Cardiac muscle cell (in vitro differentiated cells and primary cell): ENCODE measurements at places on chromosomes 7 and 10. TPM values are rescaled to one million over a fixed set of nuclear protein-coding genes. Genes with fewer than 3 reads are reported as not detected.

DNA sequence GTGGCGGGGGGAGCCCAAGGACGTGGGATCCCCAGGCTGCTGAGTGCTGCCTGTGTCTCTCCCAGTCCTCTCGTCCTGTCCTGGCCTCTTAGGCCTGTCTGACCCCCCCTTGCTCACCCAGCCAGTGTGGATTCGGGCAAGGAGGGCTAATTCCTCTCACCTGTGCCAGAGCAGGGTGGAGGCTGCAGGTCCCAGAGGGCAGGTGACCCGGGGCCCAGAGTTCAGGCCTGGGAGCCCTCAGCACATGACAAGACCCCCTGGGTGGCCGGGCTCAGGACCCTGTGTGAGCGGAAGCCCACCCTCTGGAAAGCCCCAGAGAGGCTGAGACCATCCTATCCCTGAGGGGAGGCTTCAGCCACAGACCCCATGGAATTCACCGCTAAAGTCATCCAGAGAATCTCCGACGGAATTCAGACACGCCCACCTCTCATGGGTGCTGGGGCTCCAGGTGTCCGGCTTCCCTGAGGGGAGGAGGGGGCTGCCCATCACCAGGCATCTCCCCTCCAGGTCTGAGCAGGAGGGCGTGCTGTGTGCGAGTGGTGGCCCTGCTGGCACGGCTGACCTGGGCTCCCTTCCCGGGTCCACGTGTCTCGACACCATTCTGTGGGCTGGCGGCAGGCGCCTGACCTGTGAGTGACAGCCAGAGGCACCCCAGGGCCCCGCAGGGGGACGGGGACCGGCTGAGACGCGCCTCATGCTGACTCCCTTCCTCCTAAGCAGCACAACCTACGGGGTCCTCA is 5.0 kb downstream of the KNDC1 start:
- no peak overlapping the region for H3K27ac ChIP-seq
- no peaks in the 10 kb centered on the region for H3K36me3 ChIP-seq
- DNase-seq: no peak
- H3K4me3 ChIP-seq: no peak overlapping the region

DNA sequence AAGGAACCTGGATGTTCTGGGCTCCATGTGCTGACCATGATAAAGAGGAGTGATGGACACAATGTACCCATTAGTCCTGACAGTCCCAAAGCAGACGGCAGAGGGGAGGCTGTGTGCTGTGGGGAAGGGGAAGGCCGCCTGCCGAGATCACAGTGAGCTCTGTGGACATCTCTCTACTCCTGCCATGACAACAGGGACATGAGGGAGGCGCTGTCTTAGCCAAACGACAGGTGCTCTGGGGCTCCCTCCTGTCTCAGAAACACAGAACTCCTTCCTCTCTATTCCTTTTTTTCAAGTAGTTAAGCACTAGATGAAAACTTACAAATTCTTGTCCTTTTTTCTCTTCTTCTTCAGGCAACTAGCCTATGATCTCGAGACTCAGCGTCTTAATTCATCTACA is 113.1 kb downstream of the RNF32 start:
- H3K27me3 ChIP-seq: no peaks in the 10 kb centered on the region
- H3K27ac ChIP-seq: peak overlapping the region; percentile 73
- H3K36me3 ChIP-seq: peaks cover 11% of the 10 kb centered on the region
- H3K4me1 ChIP-seq: peaks cover 10% of the 10 kb centered on the region
- DNase-seq: no peak

GRCh38 chr7:78959477-78959876 is 494.0 kb downstream of the MAGI2 start:
- H3K4me3 ChIP-seq: no peak overlapping the region
- no peak for DNase-seq
- H3K27me3 ChIP-seq: no peaks in the 10 kb centered on the region

DNA sequence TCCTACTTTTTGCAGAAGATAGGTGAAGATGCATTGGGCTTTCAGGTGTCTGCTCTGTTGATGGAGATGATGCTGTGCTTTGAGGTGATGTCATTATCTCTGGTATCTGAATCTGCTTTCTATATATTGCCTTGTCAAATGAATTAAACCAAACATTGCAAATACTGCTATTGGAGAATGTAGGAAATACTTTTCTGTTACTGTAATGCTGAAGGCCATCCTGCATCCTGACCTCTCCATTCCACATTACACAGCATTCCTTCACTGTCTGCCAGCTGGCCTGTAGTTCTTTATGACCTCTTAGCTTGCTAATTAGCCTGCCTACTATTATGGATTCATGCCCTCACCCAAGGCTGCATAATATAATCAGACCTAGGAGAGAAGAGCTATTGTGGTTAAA is 73.2 kb downstream of the VCL start:
- H3K4me3 ChIP-seq: no peak overlapping the region
- H3K27ac ChIP-seq: peak overlapping the region; percentile 37
- peaks cover 35% of the 10 kb centered on the region for H3K36me3 ChIP-seq
- peaks cover 6% of the 10 kb centered on the region for H3K4me1 ChIP-seq
- no peaks in the 10 kb centered on the region for H3K27me3 ChIP-seq
- peak; percentile 80 for DNase-seq

GRCh38 chr10:7419998-7420397 is 9.2 kb upstream of the SFMBT2 start:
- peaks cover 17% of the 10 kb centered on the region for H3K27me3 ChIP-seq
- no peak for DNase-seq
- H3K4me3 ChIP-seq: no peak overlapping the region

EPDR1 gene
- 51.9 and 78.6 TPM in 2 replicates for total RNA-seq

GRCh38 chr7:145534301-145534700 is 582.3 kb upstream of the CNTNAP2 start:
- H3K36me3 ChIP-seq: no peaks in the 10 kb centered on the region
- no peaks in the 10 kb centered on the region for H3K27me3 ChIP-seq
- no peak overlapping the region for H3K27ac ChIP-seq

GRCh38 chr10:10014846-10015245 is 1002.8 kb upstream of the CELF2 start:
- DNase-seq: no peak
- H3K4me3 ChIP-seq: no peak overlapping the region
- H3K36me3 ChIP-seq: no peaks in the 10 kb centered on the region
- H3K27ac ChIP-seq: no peak overlapping the region

DNA sequence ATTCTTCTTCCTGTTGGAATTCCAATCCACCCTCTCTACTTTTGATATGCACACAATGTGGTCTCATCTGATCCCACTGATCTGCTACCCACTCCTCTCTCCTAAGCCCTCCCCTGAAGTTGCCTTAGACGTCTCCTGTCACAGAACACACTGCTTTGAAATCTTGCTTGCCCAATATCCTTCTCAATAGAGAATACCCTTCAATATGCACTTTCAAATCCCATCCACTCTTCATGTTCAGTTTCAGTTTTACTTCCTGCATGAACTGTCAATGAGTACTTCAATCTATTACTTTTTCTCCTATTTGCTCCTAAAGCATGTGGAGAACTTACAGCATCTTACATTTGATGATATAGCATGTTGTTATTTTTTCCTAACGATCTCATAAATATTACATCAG is 93.5 kb downstream of the UPF2 start:
- no peaks in the 10 kb centered on the region for H3K27me3 ChIP-seq
- H3K36me3 ChIP-seq: no peaks in the 10 kb centered on the region
- H3K27ac ChIP-seq: peak overlapping the region; percentile 18
- peaks cover 29% of the 10 kb centered on the region for H3K4me1 ChIP-seq
- no peak for DNase-seq

DNA sequence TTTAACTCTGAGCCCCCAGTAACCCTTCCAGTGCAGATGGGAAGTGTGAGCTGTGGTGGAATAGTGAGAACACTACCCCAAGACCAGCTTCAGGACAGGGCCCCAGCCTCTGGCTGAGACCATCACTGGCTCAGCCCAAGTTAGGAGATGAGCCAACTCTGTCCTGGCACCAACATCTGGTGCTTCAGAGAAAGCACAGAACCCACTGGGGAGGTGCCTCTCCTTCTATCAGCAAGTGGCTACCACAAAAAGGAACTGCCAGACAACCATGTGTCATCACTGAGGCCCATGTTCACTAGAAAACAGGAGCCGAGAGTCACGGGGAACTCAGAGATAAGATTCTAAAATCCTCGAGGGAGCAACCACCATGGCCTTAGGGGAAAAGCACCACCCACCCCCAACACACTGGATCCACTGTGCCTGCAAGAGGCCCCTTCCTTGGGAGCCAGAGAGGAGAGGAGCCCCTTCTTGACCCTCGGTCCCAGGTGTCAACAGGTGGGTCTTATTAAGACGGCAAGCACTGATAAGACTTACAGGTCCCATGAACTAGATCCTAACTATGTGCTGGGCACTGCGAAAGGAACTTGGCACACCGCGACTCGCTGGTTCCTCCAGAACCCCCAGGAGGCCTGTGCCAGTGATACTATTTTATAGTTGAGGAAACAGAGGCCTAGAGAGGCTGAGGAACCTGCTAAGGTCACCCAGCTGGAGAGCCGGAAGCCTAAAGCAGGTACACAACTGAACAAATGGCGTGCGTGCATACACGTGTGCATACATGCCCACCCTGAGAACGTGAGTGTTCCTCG is 102.7 kb downstream of the FAM53B start:
- H3K27ac ChIP-seq: no peak overlapping the region
- peak; percentile 80 for DNase-seq
- H3K27me3 ChIP-seq: no peaks in the 10 kb centered on the region
- peaks cover 15% of the 10 kb centered on the region for H3K4me1 ChIP-seq
- H3K36me3 ChIP-seq: no peaks in the 10 kb centered on the region

DNA sequence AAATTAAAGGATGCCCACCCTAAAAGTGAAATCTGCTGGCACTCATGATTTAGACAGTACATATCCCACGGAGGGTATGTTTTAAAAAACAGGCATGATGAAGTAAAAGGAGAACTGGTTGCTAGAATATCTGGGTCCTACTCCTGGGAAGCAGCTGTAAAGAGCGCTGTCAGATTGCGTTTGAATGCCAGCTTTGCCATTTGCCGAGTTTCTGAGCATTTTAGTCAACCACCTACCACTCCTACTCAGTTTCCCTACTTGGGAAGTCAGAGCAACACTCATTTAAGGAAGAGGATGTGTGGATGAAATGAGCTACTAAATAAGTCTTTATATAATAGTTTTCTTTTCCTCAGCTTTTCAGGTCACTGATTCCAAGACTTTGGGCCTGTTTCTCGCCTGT is 1.1 kb upstream of the UMAD1 start:
- no peak for DNase-seq
- H3K27me3 ChIP-seq: no peaks in the 10 kb centered on the region
- H3K36me3 ChIP-seq: no peaks in the 10 kb centered on the region
- peaks cover 7% of the 10 kb centered on the region for H3K4me1 ChIP-seq
- H3K4me3 ChIP-seq: peak overlapping the region; percentile 60
- no peak overlapping the region for H3K27ac ChIP-seq

DNA sequence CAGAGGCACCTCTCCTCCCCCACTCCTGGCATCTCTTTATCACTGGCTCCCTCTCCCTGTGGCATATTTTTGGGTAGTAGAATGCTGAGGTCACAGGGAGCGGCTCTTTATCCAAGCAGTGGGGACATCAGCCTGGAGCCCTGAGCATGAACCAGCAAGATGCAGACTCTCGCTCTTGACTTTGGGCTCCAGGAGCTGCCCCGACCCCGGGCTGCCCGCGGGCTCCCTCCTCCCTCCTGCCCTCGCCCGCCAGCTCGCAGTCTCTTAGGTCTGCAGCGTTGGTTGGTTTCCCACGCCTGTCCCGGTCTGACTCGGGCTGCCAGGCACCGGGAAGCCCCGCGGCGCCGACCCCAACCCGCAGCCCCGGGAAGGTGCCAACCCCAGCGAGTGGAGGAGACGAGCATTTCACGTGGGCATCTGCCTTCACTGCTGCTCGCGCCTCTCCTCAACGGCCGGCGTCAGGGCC is 1.3 kb downstream of the INSYN2A start:
- peaks cover 68% of the 10 kb centered on the region for H3K27me3 ChIP-seq
- peak; percentile 7 for DNase-seq
- H3K4me3 ChIP-seq: peak overlapping the region; percentile 38
- peaks cover 11% of the 10 kb centered on the region for H3K4me1 ChIP-seq
- no peak overlapping the region for H3K27ac ChIP-seq

DNA sequence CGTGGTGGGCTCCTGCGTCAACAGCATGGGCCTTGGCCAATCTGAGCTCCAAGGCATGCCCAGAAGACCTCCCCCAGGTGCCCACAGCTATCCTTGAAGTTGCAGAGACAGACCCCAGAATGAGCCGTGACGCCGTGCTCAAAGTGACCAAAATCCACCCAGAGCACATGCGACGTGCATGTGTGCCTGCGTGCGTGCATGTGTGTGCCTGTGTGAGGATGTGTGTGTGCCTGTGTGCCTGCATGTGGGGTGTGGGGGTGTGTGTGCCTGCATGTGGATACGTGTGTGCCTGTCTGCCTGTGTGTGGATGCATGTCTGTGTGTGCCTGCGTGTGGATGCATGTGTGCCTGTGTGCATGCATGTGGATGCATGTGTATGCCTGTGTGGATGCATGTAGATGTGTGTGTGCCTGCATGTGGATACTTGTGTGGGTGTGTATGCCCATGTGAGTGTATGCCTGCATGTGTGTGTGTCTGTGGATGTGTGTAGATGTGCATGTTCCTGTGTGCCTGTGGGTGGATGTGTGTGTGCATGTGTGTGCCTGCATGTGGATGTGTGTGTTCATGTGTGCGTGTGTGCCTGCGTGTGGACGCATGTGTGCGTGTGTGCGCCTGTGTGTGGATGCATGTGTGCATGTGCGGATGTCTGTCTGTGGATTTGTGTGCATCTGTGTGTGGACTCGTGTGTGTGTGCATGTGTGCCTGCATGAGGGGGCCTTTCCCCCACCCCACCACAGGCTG is 42.6 kb downstream of the PWWP2B start:
- no peaks in the 10 kb centered on the region for H3K4me1 ChIP-seq
- no peaks in the 10 kb centered on the region for H3K36me3 ChIP-seq
- H3K4me3 ChIP-seq: no peak overlapping the region
- DNase-seq: no peak
- H3K27me3 ChIP-seq: no peaks in the 10 kb centered on the region

SFR1 gene
- total RNA-seq: 5.5 and 8.7 TPM in 2 replicates
